ENCODE measurements at places on chromosomes 7 and 10.

DNA sequence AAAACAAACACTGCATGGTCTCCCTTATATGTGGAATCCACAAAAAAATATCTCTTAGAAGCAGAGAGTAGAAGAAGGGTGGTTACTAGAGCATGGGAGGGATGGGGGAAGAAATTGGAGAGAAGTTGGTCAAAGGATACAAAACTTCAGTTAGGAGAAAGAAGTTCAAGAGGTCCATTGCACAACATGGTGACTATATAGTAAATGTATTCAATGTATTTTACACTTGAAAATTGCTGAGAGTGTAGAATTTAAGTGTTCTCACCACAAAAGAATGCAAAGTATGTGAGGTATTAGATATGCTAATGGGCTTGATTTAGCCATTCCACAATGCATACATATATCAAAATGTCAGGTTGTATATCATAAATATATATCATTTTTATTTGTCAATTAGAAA is 232.0 kb upstream of the CELF2 start:
- DNase-seq, result no peak

GRCh38 chr7:90520484-90520883 is 51.0 kb downstream of the PTTG1IP2 start:
- DNase-seq, result no peak

DNA sequence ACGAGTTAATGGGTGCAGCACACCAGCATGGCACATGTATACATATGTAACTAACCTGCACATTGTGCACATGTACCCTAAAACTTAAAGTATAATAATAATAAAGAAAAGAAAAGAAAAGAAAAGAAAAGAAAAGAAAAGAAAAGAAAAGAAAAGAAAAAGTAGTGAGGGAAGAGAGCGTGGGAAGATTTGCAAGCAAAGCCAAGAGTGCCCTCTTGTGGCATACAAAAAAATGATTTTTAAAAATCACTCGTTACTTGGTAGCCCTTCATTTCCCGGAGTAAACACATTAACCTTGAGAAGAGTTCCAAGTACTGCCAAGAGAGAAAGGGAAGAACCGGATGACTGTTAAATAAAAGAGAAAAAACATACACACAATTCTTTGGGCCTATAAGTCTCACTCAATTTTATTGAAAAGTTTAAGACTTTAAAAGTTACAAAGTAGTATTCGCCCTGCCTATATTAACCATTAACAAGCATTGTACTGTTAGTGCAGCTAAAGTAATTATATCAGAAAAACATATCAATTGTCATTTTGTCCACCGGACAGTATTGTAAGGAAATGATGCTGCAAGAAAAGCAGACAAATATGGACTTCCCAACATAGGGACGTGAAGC is 6.2 kb upstream of the CH25H start:
- DNase-seq, result no peak

DNA sequence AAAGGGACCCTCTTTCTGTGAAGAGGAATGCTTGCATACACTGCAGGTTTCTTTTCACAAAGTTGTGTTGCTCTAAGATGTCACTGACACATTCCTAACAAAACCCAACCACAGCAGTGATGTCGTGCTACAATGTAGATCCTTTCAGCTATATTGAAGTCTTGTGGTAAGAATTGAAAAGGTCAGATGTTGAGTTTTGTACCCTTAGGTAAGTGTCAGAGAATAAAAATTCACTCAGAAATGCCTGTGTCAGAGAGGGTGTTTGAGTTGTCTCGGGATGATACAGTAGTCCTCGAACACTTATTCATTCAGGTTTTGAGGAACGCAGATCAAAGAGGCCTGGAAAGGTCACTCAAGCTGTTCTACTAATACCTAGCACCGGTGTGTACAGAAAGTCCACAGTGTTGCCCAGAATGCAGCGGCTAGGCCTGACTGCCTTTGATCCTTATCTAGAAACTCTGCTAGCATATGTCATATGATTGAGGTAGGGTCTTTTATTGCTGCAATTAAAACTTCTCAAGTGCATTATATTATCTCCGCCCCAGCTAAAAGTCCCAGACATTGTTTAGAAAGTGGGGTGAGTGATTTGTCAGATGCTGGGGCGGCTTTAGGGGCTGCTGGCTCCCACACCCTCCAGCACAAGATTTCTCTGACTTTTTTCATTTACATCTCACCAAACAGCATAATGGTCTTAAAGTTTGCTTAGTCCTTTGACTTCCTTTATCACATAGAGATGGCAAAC is 26.0 kb downstream of the RNF32 start:
- no peak for DNase-seq

DNA sequence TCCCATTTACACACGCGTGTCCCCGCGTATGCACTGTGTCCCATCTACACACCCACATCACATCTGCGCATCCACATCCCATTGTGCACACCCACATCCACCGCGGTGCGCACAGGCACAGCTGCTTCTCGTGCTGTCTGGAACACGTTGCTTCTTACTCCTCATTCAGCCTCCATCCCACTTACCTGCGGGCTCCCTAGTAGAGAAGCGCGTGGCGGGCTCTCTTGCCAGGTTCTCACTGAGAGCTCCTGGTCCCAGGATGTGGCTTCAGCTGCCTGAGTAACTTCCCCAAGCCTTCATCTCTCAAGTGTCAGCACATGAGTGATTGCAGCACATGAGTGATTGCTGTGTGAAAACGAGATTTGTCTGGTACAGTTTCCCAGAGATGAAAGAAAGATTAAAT is 117.8 kb downstream of the TRRAP start:
- no peak for DNase-seq

- DNase-seq, result no peak
These were observed 754 bp downstream of the GSTO1 start for GRCh38 chr10:104255311-104255981.

DNA sequence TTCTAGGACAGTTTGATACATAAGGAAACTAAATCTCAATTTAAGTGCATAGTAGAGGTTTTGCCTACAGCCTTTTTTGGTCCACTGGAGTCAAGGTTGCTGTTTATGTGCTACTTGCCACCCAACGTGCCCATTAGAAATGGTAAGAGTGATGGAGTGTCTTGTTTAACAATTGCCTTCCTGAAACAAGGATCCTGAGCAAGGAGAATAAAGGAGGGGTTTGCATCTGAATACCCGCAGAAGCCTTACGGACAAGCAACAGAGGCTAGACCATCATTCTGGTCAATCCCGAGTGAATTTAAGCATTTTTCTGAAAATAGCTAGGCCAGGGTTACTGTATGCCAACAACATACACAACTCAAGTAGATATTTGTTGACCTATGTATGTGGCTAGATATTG is 63.6 kb downstream of the MARCHF5 start:
- no peak for DNase-seq

- no peak for DNase-seq
These were observed 7.4 kb upstream of the ZMYND11 start for GRCh38 chr10:127612-128432.

- DNase-seq, result no peak
These were observed 78.5 kb downstream of the ETV1 start for GRCh38 chr7:13910805-13911551.

GRCh38 chr10:113267619-113268562 is 285.0 kb upstream of the HABP2 start:
- no peak for DNase-seq

DNA sequence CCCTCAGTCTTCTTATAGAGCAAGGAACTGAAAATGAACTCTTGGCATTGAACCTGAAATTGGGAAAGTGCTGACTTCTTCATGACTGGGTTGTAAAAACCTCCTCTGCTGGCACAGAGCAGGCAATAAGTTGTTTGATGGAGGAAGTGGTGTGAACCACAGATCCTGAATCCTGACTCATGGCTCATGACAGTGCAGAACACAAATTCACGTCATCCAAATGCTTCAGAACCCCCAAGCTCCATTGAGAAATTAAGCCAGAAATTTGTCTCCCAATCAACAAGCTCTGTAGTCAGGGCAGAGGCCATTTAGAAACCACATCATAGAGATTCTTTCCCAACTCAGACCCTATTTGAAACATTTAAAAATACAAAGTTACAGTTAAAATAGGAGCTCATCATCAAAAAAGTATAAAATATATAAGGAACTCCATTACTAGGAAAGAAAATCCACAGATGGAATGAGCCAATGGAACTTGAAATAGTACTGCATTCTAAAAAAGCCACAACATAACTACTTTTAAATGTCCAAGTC is 10.3 kb upstream of the STK17A start:
- DNase-seq, result no peak

DNA sequence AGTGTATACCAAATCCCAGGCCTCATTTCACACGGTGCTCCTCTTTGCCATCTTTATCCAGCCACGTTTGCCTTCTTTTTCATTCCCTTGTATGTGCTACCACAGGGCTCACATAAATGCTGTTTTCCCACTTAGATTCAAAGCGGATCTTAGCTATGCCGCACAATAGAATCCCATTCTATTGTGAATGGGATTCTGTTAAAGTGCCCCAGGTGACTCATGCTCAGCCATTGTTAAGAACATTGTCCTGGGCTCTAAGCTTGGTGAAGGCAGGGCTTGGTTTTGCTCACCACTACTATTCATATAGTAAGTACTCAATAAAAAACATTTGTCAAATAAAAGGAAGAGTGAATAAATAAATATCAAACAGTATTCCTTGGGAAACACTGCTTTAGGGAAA is 72.3 kb upstream of the PHYHIPL start:
- no peak for DNase-seq

- no peak for DNase-seq
These were observed 32.2 kb downstream of the LSM5 start for GRCh38 chr7:32458025-32458424.

DNA sequence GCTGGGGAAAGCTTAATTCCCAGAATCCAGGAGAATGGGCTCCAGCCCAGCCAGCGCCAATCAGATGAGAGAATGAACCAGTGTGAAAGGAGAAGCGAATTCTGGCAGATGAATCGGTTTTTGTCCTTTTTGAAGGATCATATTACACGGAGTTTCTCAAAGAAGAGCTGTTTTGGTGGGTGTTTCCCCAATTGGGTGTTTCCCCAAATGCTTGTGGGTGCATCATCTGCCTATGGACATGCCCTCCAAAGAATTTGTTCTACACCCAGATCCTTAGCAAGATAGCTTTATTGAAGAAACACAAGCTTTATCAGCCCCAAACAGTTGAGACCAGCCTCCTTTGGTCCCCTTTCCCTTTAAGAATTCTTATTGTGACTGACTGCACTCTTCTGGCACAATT is 186.5 kb upstream of the GPR26 start:
- no peak for DNase-seq

GRCh38 chr7:31875424-31875823 is 188.4 kb downstream of the PPP1R17 start:
- DNase-seq, result no peak

DNA sequence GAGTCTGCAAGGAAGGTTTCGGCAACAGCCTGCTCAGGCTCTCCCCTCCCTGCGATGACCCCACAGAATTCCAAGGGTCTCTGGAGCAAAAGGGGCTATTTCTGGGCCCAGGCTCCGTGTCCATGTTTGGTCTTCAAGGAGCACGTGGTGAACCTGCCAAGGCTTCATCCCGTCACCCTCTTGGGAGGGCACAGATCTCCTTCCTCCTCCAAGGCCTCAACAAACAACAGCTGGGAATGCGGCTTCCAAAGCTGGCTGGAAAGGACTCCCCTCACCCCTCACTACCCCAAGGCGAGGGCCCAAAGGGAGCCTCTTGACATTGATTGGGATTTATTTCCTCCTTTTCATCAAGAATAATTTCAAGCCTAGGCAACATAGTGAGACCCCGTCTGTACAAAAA is 14.0 kb upstream of the KPNA7 start:
- no peak for DNase-seq

- no peak for DNase-seq
These were observed 89.5 kb downstream of the ZNF92 start for GRCh38 chr7:65463184-65463583.

DNA sequence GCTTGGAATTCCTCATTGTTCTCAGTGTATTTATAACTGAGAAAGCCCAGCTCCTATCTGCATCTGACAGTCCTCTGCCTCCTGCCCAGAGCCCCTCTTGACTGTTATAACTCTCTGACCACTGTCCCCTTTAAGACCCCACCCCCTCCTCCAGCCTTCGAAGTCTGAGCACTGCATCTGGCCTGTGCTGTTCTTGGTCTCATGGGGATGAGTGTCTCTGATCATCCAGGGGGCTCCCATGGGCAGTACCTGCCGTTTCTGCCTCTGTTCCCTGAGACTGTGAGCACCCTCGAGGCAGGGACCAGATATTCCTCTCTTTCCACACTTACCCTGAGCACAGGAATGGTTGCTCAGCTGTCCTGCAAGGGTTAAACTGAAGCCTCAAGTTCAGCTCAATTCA is 7.7 kb downstream of the GHRHR start:
- DNase-seq, result no peak

Data from T-helper 9 cell (primary cell).